Right hindlimb (tissue), 1 donor: ENCODE measurements at places on chromosomes 2 and 18.

DNA sequence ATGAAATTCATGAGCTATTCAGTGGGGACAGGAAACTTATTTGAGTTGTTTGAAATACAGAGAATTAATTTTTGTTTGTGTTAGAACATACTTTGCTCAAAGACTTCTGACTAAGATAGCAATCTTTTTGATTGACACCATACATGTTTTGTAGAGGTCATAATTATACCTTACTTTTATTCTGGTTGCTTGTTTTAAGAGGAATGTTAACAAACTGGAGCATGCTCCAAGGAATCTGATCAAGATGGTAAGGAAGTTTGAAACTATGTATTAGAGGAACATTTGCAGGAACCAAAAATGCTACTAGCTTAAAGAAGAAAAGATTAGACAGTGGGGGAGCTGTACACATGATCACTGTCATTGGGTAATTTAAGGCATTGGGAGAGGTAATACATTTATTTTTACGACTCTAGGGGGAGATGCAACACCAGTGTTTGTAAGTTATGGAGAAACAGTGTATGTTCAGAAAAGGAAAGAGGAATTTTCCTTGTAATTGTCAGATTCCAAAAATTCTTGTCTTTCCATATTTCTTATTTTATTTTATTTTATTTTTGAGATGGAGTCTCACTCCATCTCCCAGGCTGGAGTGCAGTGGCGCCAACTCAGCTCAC is 8.0 kb downstream of the AGFG1 start:
- DNase-seq = no peak

DNA sequence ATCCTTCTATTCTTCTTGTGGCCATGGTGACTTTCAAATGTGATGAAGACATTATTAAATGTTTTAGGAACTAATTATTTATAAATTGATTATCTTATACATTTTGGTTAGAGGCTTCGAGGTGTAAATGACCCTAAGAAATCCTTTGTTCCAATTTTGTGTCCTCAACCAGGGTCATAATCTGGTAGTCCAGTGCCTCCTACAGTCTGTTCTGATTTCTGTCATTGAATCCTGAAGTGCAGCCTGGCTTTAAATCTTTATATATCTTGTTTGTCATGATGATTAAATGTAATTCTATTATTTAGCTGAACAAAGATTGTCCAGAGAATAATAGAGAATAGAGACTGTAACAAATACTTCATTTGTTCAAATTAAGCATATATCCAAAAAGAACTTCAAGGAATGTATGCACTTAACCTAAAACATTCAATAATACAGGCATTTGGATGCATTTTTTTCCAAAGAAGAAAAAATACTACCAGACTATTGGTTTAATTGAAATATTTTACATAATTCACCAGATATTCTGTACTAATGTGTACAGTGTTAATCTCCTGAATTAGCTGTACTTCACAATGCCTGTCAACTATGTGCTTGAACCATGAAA is 89.8 kb downstream of the PRPF40A start:
- DNase-seq = no peak

GRCh38 chr2:190656301-190656700 is 7.4 kb downstream of the NAB1 start:
- no peak for DNase-seq

DNA sequence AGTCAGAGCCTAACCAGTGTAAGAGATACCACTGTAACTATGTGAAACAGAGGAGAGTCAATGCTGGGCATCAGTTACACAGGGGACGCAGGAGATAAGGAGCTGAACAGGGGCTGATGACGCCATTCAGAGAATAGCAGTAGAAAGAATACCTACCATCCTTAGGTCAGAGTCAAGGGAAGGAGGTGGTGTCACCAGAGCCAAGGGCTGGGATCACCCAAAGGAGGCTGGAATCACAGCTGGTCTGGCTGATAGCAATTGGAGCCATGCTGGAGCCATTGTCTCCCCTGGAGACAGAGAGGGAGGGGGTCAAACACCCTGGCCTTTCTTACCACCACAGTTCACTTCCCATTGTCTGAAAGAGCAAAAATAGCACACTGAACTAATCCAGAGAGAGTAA is 37.3 kb upstream of the C18orf32 start:
- DNase-seq = no peak

DNA sequence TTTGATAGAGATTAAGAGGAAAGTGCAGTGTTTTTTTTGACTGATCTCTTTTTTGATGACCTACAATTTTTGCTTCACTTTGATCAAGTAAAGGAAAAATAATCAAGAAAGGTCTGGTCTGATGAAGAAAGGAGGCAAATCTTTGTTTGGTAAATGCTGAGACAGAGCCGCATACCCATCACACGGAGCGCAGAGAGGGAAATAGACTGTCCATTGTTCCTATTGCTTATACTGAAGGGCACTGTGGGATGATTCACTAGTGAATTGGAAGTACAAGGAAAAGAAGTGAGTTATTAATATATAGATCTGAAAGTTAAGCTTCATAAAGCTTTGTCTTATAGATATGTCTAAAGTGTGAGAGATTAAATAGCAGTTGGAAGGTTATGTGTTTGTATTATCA is 455.1 kb downstream of the PLCL1 start:
- no peak for DNase-seq

DNA sequence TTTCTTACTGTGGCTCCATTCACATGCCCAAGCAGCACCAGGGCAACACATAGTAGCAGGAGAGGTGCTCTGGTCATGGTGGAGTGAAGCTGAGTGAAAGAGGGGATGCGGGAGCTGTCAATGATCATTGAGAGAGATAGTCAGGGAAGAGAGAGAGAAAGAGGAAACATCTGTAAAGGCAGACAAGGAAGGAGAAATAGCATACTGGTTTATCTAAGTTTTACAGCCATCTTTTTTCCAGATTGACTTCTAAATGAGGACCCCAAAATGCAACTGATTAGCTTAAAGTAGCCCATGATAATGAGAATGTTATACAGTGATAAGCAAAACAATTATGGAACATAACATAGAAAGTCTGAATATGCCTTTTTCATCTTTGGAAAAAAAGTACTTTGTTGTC is at the start of gene C2orf66:
Gene C2orf66, minus strand, starts transcription at position 96 of the 400 bp plus-strand sequence. Its CDS starts 19 bp downstream, at position 77.
- no peak for DNase-seq

DNA sequence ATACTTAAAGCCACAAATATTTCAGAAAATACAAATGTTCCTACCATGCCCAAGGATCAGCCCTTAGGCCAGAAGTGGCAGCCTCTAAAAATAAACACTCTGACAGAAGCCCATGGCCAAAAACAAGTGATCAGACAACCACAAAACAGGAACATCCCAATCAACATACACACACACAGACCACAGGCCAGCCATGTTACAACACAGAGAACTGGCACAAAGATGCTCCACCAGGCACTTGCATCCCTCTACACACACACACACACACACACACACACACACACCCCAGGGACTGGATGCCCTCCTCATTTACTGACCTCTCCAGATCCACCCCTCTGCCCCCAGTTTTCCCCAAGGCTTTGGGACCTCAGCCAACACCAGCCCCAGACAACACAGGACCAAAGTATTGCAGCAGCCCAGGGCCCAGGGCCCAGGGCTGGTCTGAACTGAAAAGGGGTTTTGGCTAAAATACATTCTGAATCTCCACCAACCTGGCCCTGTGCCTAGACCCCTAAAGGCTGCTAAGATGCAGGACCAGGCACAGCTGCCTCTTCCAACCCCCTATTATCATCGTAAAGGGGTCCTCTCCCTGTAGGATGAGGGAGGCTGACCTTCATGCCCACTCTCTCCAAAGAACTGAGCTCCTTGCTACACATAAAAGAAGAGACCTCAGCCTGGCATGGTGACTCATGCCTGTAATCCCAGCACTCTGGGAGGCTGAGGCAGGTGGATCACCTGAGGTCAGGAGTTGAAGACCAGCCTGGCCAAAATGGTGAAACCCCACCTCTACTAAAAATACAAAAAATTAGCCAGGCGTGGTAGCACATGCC is 151.4 kb downstream of the TNS1 start:
- peak; percentile 55 for DNase-seq

DNA sequence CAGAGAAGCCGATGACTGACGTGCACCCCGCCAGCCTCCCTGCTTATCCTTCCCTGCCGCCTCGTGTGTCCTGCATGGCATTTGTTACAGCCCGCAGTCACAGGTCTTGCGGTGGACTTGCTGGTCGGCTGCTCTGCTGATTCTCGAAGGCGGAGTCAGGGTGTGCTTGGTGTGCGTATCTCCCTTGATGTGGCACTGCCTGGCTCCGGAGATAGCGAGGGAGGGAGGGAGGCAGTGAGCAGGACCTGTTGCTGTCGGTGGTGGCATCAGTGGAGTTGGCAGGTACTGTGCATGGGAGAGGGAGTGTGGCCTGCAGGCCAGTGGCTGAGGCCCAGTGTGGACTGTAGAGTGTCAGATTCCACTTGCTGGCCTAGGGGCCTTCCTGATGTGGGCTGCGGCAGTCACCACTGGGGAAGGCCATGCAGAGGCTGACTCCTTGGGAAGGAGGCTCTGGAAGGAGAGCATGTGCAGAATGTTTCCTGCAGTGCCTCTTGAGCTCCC is 198.9 kb downstream of the AGAP1 start:
- no peak for DNase-seq

GRCh38 chr2:165469417-165469816 is at the start of gene CSRNP3:
CSRNP3 (plus strand) TSS chr2:165469698; CDS start chr2:165595066, 125,368 bp downstream.
- DNase-seq = peak; percentile 91

GRCh38 chr2:207283356-207283755 is 117.6 kb upstream of the KLF7 start:
- DNase-seq = no peak

GRCh38 chr18:42275949-42276730 is 321.1 kb downstream of the PIK3C3 start:
- no peak for DNase-seq

GRCh38 chr2:238896641-238897040 is 48.8 kb downstream of the TWIST2 start:
- DNase-seq = no peak
